Mesendoderm (in vitro differentiated cells): ENCODE measurements at places on chromosomes 3 and 15.
A peak's percentile ranks its signal among the peaks of the same experiment; 100 is the strongest.

- DNase-seq, result no peak
Measured at GRCh38 chr3:54536450-54536849, 391.4 kb downstream of the LRTM1 start.

DNA sequence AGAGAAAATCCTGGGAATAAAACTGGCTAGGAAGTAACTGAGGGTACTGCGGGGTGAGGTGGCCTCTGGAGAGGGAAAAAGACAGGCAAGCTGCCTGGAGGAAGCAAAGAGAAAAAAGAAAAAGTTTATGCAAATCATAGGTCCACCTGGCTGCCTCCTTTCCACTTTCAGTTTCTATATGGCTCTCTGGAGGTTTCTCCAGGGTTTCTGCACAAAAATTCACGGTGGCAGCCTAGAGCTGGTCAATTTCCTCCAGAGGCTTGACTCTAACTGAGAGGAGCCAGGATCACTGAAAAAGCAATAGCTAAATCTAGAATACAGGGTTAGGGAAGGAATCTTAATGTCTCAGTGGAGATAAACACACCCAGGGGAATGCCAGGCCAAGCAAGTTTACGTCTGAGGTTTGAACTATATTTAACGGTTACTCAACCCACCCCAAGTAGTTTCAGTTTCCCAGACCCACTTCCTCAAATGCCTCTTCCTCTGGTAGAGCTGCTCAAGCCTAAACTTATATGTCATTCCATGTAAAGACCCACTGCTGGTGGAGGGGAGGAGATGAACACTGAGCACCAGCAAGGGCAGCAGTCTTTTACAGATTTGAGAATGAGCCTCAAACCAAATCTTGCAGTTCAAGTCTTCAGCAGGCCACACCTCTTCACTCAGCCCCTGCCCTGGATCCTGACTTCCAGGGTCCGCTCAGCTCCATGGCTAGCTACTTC is 5.7 kb downstream of the LYSMD2 start:
- no peak for DNase-seq

GRCh38 chr3:64799606-64800005 is 111.8 kb upstream of the ADAMTS9 start:
- no peak for DNase-seq

DNA sequence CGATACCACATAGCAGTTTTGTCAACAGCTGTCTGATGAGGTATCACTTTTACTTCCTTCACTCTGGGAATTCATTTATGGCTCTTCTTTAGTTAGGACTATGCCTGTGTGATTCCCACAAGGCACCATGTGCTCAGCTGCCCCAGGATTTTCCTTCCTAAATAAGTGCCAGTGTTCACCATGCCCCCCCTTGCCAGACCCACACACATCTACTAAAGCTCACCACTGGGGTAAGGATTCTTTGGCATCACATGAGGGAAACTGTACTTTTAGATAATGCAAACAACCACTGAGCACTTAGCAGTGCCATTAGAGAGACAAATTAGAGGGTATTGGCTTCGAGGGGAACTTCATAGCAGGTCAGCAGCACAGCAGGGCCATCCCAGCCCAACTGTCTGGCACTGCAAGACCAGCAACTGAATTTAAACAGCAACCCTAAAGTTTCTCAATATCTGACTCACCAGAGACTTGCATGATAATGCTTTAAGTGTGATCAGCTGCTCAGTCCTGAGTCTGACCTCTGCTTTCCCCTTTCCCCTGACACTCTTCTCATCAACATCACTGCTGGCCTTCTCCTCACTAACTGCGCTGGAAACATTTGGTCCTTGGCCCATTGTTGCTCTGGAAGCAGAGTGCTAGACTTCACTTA is 114.3 kb downstream of the STAC start:
- DNase-seq, result no peak

DNA sequence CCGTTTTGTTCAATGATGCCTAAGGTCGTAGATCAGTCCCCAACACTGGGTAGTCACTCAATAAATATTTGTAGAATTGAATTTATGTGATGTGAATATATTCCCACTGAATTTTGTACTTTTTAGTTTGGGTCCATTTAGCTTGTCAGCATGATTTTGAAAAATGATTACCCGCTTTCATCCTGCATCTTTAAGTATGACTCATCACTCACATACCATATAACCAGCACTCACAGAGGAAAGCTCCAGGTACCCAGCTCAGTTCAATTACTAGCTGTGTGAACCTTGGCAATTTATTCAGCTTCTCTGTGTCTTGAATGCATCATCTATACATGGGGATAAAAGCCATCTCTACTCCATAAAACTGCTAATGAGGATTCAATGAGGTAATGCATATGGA is 2.2 kb upstream of the MLF1 start:
- DNase-seq, result no peak

DNA sequence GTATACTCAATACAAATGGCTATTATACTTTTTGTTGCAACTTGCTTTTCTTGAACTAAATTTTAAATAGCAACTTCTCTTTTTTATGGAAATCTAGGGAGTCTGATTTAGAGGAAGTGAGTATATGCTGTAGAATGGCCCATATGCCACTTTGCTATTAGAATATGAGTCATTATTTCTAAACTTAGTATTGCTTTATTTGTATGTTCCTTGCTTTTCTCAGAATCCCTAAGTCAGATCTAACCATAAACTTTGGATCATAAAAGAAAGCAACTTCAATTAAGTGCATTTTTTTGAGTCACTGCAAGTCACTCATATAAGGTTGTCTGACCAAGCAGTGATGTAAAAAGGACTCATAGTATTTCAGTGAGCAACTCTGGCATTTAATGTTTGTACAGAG is 17.5 kb upstream of the SPTSSB start:
- no peak for DNase-seq

- DNase-seq, result no peak
Measured at GRCh38 chr3:15982667-15983196, 185.0 kb upstream of the ANKRD28 start.

DNA sequence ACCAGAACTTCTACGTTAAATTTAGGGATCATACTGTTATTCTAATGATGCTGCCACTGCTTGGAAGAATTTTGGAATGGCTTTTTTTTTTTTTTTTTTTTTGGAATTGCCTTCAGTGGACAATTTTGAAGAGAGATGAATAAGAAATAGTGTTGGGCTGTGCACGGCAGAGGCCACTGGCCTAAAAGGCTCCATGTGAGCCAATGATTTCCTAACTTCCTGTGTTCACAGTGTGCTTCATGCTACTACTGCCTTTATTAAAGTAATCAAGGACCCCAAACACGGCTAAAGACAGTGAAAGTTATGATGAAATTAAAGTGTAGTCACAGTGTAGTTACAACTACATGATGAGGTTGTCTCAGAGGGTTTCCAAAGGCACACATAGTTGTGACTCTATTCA is 100.8 kb upstream of the TNFAIP8L3 start:
- DNase-seq, result no peak

GRCh38 chr3:71688121-71688520 is 37.1 kb downstream of the EIF4E3 start:
- DNase-seq, result peak; percentile 85

- peak; percentile 42 for DNase-seq
Measured at GRCh38 chr3:142027735-142028134, 121.6 kb downstream of the TFDP2 start.

GRCh38 chr3:171755656-171756055 is 54.6 kb downstream of the PLD1 start:
- DNase-seq, result no peak

- peak; percentile 91 for DNase-seq
Measured at GRCh38 chr3:11495948-11496557, 147.7 kb downstream of the VGLL4 start.

DNA sequence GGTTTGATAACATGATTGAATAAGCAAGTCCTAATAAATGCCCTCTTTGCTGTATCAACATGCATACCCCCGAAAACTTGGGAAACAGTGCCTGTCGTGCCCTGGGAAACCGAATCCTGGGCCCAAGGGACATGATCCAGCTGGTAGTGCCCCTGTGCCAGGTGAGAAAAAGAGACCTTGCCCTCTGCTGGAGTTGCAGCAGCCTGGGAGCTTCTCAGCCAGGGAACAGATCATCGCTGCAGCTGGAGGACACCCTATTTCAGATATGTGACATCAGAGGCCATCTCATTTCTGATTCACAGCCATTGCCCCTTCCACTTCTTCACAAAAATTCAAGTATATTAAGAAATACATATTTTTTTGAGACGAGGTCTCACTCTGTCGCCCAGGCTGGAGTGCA is 32.3 kb downstream of the STOML1 start:
- no peak for DNase-seq

DNA sequence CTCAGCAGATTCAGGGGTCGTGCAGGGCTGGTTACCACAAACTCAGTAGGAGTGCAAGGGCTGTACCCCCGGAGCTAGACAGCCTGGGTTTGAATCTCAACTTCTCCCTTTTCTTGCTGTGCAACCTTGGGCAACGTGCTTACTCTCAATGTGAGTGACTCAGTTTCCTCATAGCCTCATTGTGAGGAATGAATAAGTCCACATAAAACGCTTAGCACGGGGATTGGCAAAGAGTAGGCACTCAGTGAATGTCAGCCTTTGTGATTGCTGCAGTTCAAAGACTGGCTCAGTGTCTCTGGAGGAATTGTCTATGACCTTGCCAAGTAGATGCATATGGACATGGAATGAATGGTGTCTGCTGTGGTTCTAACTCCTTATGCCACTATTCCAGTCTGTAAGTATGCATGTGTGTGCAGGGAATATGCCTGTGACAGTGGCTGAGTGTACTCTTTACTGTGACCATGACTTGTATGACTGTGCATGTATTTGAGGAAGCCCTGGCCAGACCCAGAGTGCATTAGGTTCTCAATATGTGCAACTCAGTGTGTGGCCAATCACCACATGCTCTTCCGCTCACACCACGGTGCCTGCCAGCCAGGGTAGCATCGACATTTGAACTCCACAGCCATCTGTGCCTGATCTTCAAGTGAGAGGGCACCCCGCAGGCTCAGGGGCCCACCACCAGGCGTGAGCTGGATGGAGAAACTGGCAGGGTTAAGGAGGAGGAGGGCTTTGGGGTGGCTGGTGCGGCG is 900 bp upstream of the HYAL3 start:
- DNase-seq, result no peak

GRCh38 chr3:50194903-50195500 is 3.6 kb downstream of the GNAT1 start:
- peak; percentile 59 for DNase-seq

- DNase-seq, result no peak
Measured at GRCh38 chr15:64907991-64908390, 3.7 kb upstream of the ANKDD1A start.

- peak; percentile 75 for DNase-seq
Measured at GRCh38 chr3:172709774-172710663, 848 bp downstream of the NCEH1 start.

- peak; percentile 83 for DNase-seq
Measured at GRCh38 chr3:194009892-194010533, 125.9 kb upstream of the HES1 start.

DNA sequence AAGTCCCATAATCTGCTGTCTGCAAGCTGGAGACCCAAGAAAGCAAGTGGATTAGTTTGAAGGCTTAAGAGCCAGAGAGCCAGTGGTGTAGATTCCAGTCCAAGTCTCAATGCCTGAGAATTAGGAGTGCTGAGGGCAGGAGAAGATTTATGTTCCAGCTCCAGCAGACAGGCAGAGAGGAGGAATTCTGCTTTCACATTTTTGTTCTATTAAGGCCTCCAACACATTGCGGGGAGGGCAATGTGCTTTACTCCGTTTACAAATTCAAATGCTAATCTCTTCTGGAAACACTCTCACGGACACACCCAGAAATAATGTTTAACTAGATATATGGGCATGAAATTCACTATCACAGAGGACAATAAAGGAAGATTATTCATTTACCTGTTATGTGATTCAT is 54.0 kb downstream of the DPH6 start:
- no peak for DNase-seq

DNA sequence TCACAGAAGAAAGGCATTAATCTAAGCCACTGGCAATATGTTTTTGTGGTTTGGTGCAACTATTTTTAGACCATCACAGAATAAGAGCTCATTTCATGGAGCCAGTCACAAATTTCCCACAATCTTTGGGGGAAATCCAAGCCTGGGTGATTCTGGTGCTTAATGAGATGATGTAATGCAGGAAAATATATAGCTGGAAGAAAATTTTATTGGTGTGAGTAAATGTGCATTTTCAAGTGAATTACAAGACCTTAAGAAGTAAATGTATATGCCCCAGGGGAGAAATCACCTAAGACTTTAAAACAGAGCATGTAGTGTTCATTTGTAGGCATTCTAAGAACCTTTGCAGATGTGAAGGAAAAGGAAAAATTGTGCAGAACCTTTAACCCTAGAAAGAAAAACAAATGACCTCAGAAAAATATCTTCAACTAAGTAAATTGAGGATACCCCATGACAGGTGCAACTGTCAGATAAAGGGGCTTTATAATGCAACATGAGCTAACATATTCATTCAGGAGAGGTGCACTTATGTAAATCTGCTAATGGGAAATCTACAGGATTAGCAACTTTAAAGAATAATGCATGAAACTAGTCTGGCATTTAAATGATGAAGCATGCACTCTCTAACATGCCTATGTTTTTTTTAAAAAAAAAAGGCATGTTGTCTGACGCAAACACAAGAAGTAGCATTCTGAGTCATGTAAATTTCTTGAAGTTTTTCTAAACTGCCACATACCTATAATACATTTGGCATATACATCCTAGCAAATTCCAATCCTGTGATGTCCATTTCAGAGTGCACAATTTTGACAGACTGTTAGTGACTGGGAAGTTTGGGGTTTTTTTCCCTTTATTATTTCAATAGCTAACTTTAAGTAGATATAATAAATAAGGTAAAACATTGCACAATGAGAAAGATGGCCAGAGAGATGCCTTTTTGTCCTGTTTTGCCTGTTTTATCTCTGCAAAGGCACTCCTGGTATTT is 105.1 kb downstream of the MEX3B start:
- no peak for DNase-seq

GRCh38 chr3:76365275-76365674 is 579.9 kb upstream of the ZNF717 start:
- no peak for DNase-seq

- no peak for DNase-seq
Measured at GRCh38 chr3:160981217-160981938, 123.8 kb downstream of the B3GALNT1 start.

- DNase-seq, result no peak
Measured at GRCh38 chr3:151768393-151768930, 34.7 kb downstream of the AADACL2 start.

DNA sequence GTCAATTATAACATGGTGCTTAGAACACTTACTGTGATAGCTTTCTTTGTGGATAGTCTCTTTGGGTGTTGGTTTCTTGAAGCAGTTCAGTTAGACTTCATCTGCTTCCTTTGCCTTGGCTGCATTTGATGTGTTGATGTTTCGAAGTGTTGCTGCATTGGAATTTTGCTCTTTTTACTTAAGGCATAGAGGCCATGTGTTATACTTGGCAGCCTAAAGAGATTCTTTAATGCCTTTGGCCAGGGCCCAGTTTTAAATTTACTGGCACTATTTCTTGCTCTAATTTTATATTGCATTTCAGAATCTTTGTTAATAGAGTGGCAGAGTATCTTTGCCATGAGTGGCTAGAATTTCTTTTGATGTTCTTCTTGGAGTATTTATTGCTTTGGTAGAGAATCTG is 21.2 kb downstream of the NR1D2 start:
- no peak for DNase-seq
